ENCODE measurements at places on chromosomes 3 and 15. TPM values are rescaled to one million over a fixed set of nuclear protein-coding genes. Genes with fewer than 3 reads are reported as not detected.

CCNB2 gene
- polyA plus RNA-seq, result 14.0 TPM

PDE8A gene
- 25.4 TPM for polyA plus RNA-seq

LTK gene
- 22.8 TPM for polyA plus RNA-seq

IRAK2 gene
- polyA plus RNA-seq, result 0.86 TPM

PARP3 gene
- polyA plus RNA-seq, result 7.4 TPM

PAQR9 gene
- not detected for polyA plus RNA-seq

RTF1 gene
- 46.6 TPM for polyA plus RNA-seq

LMAN1L gene
- not detected for polyA plus RNA-seq

USP3 gene
- polyA plus RNA-seq, result 26.4 TPM

SCAMP5 gene
- polyA plus RNA-seq, result 3.9 TPM

MCTP2 gene
- 0.67 TPM for polyA plus RNA-seq

CCRL2 gene
- 0.74 TPM for polyA plus RNA-seq

FBXO45 gene
- 14.0 TPM for polyA plus RNA-seq

SHF gene
- polyA plus RNA-seq, result 7.9 TPM

BRK1 gene
- polyA plus RNA-seq, result 142 TPM

TMCO5A gene
- not detected for polyA plus RNA-seq

CPN2 gene
- polyA plus RNA-seq, result 0.09 TPM

CCR8 gene
- polyA plus RNA-seq, result not detected

SCAANT1 gene
- polyA plus RNA-seq, result 1.1 TPM

RASL12 gene
- polyA plus RNA-seq, result 14.1 TPM

OR5H15 gene
- polyA plus RNA-seq, result not detected

TMEM40 gene
- 18.9 TPM for polyA plus RNA-seq

ECE2 gene
- not detected for polyA plus RNA-seq

SLC33A1 gene
- 13.6 TPM for polyA plus RNA-seq

ACAN gene
- polyA plus RNA-seq, result 4.5 TPM

Data from hindlimb muscle (tissue), 1 donor.